ENCODE measurements at places on chromosomes 4 and X.
A peak's percentile ranks its signal among the peaks of the same experiment; 100 is the strongest.

GRCh38 chrX:132369617-132370326 lies 119.1 kb downstream of the MBNL3 start:
- DNase-seq, result peak; percentile 19

GRCh38 chr4:16070203-16070602 lies 13.6 kb downstream of the PROM1 start:
- no peak for DNase-seq

DNA sequence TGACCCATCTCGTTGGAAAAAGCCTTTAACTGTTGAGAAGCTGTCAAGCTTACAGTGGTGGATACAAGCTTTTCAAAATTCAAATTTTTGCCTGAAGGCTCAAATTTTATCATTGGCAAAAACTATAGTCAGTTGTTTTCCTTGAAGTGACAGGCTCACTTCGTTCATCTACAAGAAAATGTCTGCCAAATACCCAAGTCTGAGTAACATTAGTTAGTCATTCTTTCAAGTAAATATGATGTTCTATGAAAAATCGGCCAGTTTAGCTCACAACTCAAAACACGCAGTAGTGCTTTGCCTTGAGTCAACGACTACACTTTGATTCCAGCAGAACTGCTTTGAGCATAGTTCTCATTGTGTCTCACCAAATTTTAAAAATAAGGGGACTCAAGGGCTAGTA lies 170.3 kb upstream of the MAMLD1 start:
- DNase-seq, result no peak

- DNase-seq, result no peak
Observed at GRCh38 chr4:80540349-80540748, 204.8 kb downstream of the CFAP299 start.

GRCh38 chr4:86038037-86038436 lies 321.8 kb downstream of the MAPK10 start:
- DNase-seq, result no peak

DNA sequence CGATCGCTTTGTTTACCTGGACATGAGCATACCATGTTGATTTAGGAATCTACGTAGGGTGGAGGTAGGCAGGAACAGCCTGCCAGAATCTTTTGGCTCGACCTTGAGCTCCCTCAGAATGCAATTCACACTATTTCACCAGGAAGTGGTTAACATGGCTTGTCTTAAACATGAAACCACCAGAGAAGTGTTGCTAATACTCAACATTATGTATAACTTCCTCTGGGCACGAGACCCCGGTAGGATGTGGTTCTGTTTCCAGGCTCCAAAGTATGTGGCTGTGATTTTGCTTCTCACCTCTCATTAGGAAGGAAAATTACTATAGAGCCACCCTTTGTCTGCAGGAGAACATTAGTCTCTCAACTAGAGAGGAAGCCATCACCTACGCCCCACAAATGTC lies 59.0 kb upstream of the VCX3B start:
- DNase-seq, result no peak

DNA sequence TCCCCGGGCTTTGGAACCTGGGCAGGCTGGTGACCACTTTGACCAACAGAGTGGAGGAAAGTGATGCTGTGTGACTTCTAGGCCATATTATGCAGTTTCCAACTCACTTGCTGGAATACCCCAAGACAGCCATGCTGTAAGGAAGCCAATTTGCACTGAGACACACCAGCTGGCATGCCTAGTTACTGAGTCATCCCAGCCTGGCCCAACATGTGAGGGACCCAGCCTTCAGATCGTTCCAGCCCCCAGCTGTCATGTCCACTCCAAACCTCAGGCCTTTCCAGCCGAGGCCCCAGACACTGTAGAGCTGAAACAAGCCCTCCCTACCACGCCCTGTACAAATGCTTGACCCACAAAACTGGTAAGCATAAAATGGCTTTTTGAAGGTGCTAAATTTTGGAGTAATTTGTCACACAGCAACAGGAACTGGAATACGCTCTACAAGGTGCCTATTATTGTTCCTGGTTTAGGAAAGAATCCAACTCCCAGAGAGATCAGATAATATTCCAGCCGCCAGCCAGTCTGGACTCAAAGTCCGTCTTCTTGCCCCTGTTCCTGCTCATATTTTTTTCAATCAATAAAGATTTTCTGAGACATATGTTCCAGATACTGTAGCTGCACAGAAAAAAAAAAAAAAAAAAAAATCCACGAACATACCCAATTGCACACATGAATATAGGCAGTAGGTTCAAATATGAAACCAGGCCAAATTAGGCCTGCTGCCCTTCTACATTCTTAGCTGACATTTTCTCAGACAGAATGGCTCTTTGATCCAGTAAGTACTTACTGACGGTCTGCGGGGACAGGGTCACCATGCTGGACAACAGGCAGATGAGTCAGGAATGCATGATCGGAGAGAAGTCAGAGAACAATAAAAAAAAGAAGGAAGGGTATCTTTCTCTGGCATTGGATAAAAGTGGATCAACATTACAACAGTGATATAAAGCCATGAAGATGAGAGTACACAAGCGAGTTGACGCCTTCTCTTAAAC lies 35.1 kb downstream of the SH3KBP1 start:
- no peak for DNase-seq

DNA sequence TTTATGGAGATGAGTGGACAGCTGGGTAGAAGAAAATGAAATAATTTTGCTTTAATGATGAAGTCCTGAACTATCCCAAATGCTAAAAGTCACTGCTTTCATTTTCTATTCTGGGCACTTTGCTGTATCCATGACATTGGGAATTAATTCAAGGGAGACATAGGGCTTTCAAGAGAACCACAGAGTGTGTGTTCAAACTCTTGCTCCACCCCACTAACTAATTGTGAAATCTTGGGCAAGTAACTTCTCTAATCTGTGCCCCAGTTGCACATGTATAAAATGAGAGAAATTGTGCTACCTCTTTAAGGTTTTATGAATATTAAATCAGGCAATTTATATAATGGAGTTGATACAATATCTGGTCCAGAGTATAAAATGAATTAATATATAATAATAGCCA lies 1422.0 kb downstream of the ADGRL3 start:
- DNase-seq, result no peak

DNA sequence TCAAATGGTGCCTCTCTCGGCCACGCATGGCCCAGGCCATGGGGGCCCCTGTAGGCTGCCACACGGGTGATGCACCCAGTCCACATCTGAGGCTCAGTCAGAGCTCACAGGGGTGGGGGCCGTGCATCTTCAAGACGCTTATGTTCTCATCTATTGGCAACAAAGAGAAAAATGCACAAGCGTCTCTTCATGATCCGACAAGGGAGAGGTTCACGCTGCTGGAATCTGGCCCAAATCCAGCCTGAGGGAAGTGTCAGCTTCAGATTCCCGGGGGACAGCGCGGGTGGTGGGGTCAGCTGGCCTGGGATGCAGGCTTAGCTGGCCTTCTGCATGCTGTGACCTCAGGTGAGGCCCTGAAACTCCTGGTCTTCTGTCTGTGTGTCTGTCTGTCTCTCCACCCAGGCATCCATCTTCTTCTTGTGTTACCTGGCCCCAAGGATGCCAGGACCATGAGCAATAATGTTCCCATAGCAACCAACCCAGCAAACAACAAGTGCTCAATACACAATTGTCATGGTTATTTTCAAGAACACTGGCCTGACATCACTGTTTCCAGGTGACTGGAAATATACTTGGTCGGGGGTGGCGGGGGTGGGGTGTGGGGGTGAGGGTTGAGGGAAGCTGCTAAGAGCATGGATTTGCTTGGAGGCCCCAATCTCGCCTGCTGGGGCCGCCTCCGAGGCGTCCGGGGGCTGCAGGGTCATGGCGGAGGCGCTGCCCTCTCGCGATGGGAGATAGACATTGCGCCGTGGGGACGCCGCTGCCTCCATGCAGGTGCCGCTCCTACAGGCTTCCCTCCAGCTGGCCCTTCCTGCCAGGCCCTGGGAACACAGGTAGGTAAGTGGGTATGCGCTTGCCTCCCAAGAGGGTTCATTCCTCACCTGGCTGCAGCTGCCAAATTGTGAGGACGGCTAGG lies 48.3 kb downstream of the ABLIM2 start:
- DNase-seq, result no peak

- DNase-seq, result peak; percentile 20
Observed at GRCh38 chr4:13920901-13921300, 293.4 kb upstream of the BOD1L1 start.

DNA sequence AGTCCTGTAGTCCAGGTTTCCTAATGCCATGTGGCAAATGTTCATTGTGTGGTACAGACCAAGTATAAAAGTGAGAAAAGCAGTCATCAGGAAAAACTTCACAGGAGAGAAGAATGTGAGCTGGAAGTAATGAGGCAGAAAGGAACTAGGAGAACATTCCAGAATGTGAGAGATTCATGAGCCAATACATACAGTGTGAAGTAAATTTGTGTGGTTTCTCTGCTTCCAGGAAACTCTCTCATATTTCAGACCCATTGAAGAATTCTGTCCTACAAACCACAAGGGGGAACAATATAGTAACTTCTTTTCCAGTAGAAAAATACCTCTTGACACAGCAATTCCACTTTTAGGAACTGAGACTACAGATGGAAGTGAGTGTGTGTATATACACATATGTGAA lies 136.5 kb downstream of the RNF150 start:
- DNase-seq, result no peak

DNA sequence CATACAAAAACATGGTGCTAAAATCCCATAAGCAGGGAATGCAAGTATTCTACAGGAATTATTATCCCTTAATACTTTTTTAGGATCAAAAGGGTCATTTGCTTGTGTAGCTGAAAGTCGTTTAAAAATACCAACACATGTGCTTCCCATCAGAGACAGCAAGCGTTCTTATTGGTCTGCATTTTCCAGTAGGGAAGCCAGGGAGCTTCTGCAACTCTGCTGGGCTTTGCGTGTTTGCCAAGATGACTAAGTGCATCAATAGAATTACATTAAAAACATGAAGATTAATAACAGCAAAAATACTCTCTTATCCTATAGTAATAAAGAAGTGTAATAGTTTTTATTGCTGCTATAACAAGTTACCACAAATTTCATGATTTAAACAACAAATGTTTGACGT lies 111.2 kb downstream of the QDPR start:
- DNase-seq, result no peak

GRCh38 chrX:153779891-153780677 lies 757 bp upstream of the SRPK3 start:
- no peak for DNase-seq

DNA sequence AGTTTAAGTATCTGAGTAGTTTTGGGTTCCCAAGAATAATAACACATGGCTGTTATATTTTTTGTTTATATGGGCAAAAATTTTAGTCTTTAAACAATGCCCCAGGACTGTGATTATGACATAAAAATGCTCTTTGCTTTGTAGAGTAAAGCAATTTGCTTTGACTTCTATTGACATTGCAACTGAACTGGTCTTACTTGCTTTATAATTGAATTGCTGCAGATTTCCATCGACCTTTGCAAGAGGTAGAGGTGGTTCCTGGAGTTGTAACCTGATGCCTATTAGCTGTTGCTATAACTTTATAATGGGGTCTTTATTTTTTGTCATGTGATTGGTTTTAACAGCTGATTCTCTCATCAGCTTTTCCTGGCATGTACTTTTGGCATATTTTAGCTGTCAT lies 302.9 kb downstream of the ARHGAP10 start:
- DNase-seq, result no peak

GRCh38 chr4:54473798-54474197 lies 184.0 kb upstream of the KIT start:
- no peak for DNase-seq

DNA sequence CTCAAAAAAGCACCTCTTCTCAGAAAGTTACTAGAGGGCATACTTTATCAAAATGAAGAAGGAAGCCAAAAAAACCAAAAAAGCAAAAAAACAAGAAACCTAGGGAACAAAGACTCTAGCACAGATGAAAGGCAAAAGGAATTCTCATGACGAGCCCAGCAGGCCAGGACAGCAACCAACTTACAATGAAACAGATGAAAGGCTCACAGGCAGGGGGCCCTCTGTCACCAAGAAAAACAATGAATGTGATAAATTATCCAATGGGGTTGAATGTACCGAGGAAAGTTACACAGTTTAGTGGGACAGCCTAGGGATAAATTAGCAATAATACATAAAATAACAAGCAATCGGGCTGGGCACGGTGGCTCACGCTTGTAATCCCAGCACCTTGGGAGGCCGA lies 79.0 kb downstream of the GPR82 start:
- DNase-seq, result no peak

DNA sequence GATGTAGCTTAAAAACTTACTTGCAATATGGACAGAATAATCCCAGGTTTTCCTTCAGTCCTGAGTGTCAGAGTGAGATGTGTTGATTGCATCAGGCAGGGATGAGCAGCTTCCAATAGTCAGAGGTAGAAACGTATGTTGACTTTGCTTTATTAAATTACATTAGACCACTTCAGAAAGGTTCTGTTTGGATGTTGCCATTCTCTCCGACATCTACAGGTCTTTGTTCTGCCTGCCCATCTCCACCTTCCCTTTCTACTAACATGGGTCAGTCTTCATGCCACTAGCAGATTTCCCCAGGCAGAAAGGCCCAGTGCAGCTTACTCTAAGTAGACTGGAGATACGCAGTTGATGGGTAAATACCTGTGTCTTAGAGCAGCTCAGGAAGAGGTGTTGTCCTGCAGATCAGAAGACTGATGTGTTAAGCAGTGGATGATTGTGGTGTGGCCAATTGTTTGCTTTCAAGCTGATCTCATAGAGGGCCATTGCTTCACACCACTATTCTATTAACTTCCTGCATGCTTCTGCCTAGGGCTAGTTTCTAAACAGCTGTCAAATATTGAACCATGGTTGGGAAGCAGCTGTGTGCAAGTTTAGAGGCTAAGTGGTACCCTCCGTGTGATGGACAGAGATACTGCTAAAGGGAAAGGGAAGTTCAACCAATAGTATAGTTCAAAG lies 1.8 kb downstream of the FRMPD4 start:
- DNase-seq, result no peak

GRCh38 chr4:107034091-107034995 lies 1.8 kb downstream of the DKK2 start:
- no peak for DNase-seq

GRCh38 chrX:43279341-43279808 lies 376.7 kb upstream of the MAOA start:
- no peak for DNase-seq

GRCh38 chrX:46791927-46792809 lies 33.2 kb upstream of the SLC9A7 start:
- no peak for DNase-seq

GRCh38 chr4:110793890-110794554 lies 171.1 kb upstream of the PITX2 start:
- DNase-seq, result no peak

DNA sequence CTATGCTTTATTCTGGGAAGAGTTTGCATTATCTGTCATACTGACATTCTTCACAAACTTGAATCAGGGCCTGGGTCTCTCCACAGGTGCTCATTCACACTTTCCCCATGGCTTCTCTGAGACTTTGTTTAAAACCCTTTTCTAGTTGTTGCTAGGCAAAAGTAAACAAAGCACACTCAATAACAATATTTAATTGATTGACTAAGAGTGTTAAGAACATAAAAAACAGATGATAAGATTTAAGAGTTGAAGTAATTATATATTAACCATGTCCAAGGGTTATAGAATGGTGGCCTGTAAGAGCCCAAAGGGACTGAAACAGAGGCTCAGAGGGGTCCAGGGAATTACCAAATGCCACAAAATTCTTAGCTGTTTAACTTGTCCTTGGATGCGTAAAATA lies 7.1 kb downstream of the MAOA start:
- no peak for DNase-seq
